Ovary (tissue), 10 donors: ENCODE measurements at places on chromosomes 7 and 10. TPM values are rescaled to one million over a fixed set of nuclear protein-coding genes. Genes with fewer than 3 reads are reported as not detected.
A peak's percentile ranks its signal among the peaks of the same experiment; 100 is the strongest.

DNA sequence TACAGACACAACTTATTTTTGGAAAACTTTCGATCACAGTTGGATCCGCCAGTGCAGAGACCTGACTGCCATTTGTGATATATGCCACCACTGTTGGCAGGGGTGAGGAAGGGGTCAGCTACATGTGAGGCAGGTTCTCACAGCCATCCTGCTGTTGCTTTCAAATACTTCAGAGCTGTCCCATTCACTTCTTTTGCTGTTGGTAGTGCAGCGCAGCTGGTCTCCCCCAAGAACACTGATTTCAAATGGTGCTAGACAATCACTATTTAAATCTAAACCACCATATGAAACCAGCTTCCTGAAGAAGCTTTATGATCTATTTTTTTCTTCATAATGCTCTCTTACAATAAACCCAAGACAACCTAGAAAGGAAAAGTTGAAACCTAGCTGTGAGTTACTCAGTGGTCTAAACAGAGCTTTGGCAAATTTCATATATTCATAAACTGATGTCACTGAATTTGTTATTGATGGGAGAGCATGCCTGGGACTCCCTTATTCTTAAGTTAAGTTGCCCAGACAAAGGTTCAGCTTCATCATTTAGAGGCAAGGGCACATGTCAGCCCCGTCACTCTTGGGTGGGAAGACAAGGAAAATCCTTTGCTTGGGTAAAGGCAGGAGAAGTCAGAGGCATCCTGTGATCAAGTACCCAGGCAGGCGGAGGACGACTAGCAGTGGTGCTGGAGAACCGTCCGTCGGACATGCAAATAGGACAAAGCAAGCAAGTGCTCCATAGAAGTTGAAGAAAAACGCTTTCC lies 143.4 kb upstream of the KLF14 start:
- no peak overlapping the region for H3K4me3 ChIP-seq
- no peaks in the 10 kb centered on the region for H3K27me3 ChIP-seq
- no peaks in the 10 kb centered on the region for H3K36me3 ChIP-seq
- DNase-seq: no peak
- H3K4me1 ChIP-seq: peaks cover 16% of the 10 kb centered on the region
- no peak overlapping the region for H3K27ac ChIP-seq

GRCh38 chr7:113610572-113610971 lies 308.2 kb downstream of the PPP1R3A start:
- no peak overlapping the region for H3K4me3 ChIP-seq
- no peak for DNase-seq
- H3K36me3 ChIP-seq: no peaks in the 10 kb centered on the region
- H3K27ac ChIP-seq: no peak overlapping the region
- no peaks in the 10 kb centered on the region for H3K4me1 ChIP-seq

DNA sequence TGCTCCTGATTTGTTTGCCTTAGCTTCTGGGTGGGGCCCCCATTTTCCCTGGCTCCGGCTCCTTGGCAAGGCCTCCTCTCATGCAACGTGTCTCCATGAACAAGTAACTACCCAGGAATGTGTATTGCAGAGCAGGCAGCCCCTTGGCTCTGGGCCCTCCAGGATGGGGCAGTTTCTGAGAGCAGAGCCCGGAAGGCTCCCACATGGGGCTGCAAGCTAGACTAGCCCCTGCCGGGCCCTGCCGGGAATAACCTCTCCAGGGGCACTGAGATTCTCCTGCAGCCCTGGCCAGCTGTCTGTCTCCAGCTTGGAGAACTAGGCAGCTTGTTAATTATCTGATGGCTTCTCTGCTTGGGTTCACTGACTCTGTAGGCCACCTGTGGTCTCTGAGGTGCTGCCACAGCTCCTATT lies 184.0 kb upstream of the INHBA start:
- no peak overlapping the region for H3K4me3 ChIP-seq
- no peak overlapping the region for H3K27ac ChIP-seq
- H3K36me3 ChIP-seq: no peaks in the 10 kb centered on the region
- DNase-seq: peak; percentile 67

DNA sequence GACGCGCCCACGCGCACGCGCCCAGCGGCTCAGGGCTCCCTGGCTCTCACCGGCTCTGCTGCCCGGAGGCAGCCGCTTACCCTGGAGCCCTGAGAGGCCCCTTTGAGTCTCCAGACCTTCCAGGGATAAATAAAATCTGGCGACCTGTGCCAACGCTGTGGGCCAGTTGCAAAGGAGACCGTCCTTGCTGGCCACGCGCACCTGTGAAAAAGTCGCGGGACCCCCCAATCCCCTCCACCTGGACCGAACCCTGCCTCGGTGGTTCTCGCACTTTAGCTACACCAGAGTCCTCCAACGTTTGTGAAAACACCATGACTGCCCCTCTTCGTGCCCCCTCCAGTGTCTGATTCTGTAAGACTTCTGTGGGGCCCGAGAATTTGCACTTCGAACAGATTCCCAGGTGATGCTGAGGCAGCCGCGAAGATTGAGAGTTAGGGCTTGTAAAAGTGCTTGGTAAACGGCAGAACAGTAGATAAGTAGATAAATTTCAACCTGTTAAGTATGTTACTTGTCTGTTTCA lies 102.4 kb upstream of the SVIL start:
- DNase-seq: no peak
- peaks cover 8% of the 10 kb centered on the region for H3K4me1 ChIP-seq
- peak overlapping the region; percentile 98 for H3K27ac ChIP-seq
- H3K36me3 ChIP-seq: no peaks in the 10 kb centered on the region

DNA sequence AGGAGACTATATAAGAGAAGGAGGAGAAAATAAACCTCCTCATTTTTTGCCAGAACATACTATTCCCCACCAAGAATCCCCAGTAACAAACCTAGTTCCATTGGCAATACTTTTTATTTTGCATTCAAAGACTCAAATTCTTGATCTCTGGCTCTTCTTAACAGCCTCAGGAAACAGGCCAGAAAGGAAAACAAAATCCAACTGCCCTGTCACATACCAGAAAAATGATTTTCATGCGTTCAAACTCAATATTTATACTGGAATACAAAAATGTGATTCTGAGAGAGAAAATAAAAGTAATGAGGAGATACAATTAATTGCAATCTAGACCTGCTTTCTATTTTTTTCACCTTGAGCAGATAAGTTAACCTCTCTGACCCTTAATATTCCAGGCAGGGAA lies 435.9 kb upstream of the AUTS2 start:
- no peaks in the 10 kb centered on the region for H3K27me3 ChIP-seq
- H3K4me3 ChIP-seq: no peak overlapping the region
- no peak for DNase-seq

GRCh38 chr10:6597478-6597877 lies 17.4 kb upstream of the PRKCQ start:
- no peaks in the 10 kb centered on the region for H3K36me3 ChIP-seq
- no peaks in the 10 kb centered on the region for H3K27me3 ChIP-seq
- no peaks in the 10 kb centered on the region for H3K4me1 ChIP-seq
- H3K4me3 ChIP-seq: no peak overlapping the region
- no peak for DNase-seq

- no peaks in the 10 kb centered on the region for H3K4me1 ChIP-seq
- H3K36me3 ChIP-seq: no peaks in the 10 kb centered on the region
- no peak overlapping the region for H3K4me3 ChIP-seq
- H3K27me3 ChIP-seq: no peaks in the 10 kb centered on the region
- no peak for DNase-seq
These were observed 224.3 kb downstream of the ELFN1 start for GRCh38 chr7:1894313-1894900.

DNA sequence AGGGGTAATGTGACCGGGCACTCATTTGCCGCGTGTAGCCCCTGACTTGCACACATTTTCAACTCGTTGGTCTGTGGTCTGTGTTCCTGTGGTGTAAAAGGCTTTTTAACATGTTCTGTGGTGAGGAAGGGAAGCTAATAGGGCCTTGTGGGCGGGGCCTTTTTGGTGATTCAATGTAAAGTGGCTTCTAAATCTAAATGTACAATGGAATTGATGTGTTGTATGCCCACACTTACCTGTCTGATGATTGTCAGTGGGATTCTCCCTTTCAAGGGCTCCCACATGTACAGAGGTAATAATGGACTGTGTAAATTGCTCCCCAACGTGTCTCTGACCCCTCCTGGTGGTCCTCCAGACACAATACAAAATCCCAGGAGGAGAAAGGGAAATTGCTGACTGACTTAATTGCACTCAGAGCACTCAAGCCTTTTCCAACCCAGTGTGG lies 43.1 kb upstream of the GATAD1 start:
- no peak overlapping the region for H3K4me3 ChIP-seq
- no peaks in the 10 kb centered on the region for H3K27me3 ChIP-seq
- no peak overlapping the region for H3K27ac ChIP-seq
- H3K4me1 ChIP-seq: peaks cover 1% of the 10 kb centered on the region

DNA sequence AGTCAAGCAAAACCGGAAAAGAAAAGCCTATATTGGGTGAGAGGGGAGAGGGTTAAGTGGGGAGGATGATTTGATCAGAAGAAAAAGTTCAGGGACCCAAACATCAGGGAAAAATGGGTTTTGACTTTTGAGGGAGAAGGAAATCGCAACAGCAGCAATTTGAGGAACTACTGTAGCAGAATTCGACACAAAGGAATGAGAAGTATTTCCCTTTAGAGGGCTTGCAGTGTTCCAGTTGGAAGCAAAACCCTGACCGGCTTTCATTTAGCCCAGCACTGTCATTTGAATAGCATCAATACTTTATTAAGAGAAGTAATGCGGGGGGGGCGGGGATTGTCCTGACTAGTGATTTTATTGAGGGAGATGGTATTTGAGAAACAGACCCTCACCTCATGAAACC lies 37.2 kb upstream of the GATA3 start:
- no peaks in the 10 kb centered on the region for H3K4me1 ChIP-seq
- H3K27ac ChIP-seq: no peak overlapping the region
- H3K4me3 ChIP-seq: no peak overlapping the region
- H3K27me3 ChIP-seq: no peaks in the 10 kb centered on the region
- H3K36me3 ChIP-seq: no peaks in the 10 kb centered on the region
- DNase-seq: no peak

- no peaks in the 10 kb centered on the region for H3K4me1 ChIP-seq
- no peak for DNase-seq
- no peaks in the 10 kb centered on the region for H3K27me3 ChIP-seq
- no peak overlapping the region for H3K27ac ChIP-seq
- H3K4me3 ChIP-seq: no peak overlapping the region
These were observed 13.1 kb upstream of the TMEM213 start for GRCh38 chr7:138784692-138785091.

DNA sequence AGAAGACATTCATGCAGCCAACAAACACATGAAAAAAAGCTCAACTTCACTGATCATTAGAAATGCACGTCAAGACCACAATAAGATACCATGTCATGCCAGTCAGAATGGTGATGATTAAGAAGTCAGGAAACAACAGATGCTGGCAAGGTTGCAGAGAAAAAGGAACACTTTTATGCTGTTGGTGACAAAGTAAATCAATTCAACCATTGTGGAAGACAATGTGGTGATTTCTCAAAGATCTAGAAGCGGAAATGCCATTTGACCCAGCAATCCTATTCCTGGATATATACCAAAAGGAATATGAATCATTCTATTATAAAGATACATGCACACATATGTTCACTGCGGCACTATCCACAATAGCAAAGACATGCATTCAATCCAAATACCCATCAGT lies 77.6 kb downstream of the C10orf90 start:
- H3K4me1 ChIP-seq: no peaks in the 10 kb centered on the region
- no peak overlapping the region for H3K4me3 ChIP-seq
- no peak for DNase-seq
- no peaks in the 10 kb centered on the region for H3K36me3 ChIP-seq
- no peaks in the 10 kb centered on the region for H3K27me3 ChIP-seq

GRCh38 chr7:94432817-94433216 lies 38.1 kb downstream of the COL1A2 start:
- no peak for DNase-seq
- no peak overlapping the region for H3K27ac ChIP-seq
- no peaks in the 10 kb centered on the region for H3K27me3 ChIP-seq
- no peak overlapping the region for H3K4me3 ChIP-seq

GRCh38 chr10:93115661-93116383 lies 42.1 kb downstream of the CYP26A1 start:
- no peaks in the 10 kb centered on the region for H3K36me3 ChIP-seq
- H3K27me3 ChIP-seq: no peaks in the 10 kb centered on the region
- H3K4me1 ChIP-seq: no peaks in the 10 kb centered on the region
- no peak overlapping the region for H3K27ac ChIP-seq

DNA sequence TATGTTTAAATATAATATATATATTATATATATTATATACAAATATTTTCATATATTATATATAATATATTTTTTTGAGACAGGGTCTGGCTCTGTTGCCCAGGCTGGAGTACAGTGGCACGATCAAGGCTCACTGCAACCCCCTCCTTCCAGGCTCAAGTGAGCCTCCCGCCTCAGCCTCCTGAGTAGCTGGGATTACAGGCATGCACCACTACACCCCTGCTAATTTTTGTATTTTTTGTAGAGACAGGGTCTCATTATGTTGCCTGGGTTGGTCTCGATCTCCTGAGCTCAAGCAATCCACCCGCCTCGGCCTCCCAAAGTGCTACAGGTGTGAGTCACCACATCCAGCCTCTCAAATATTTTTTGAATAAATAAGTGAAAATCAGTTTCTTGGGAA lies 215.5 kb downstream of the GATA3 start:
- no peak for DNase-seq
- H3K4me3 ChIP-seq: no peak overlapping the region
- H3K36me3 ChIP-seq: no peaks in the 10 kb centered on the region
- H3K4me1 ChIP-seq: no peaks in the 10 kb centered on the region
- no peak overlapping the region for H3K27ac ChIP-seq
- H3K27me3 ChIP-seq: no peaks in the 10 kb centered on the region

DNA sequence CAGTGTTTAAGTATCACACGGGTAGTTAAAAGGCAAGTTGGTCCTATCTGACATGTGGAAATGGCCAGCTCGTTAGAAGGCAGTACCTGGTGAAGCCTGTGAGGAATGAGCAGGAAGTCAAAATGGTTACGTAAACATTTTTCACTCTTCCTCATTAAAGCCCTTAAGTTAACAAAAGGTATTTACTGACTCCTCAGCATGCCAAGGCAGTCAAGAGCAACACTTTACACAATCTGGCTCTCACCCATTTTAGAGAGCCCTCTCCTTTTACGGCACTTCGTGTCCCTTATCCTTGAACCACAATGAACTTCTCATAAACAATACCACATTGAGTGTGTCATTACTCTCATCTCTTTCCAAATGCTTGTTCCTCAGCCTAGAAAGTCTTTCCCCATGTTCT lies 11.0 kb upstream of the RSBN1L start:
- DNase-seq: no peak
- no peaks in the 10 kb centered on the region for H3K36me3 ChIP-seq
- no peaks in the 10 kb centered on the region for H3K27me3 ChIP-seq
- no peak overlapping the region for H3K27ac ChIP-seq
- no peak overlapping the region for H3K4me3 ChIP-seq

Gene DPYSL4
- total RNA-seq: 1.6 TPM

Gene EVX1
- not detected for total RNA-seq

Gene DRGX
- not detected for total RNA-seq

Gene LIPF
- total RNA-seq: not detected

Gene IFIT2
- total RNA-seq: 7.2 TPM
